ENCODE measurements at places on chromosomes 1 and 21.

GRCh38 chr1:234963904-234964702, 164.5 kb downstream of the TOMM20 start:
- no peak for DNase-seq

GRCh38 chr1:77605246-77606026, 77.0 kb downstream of the ZZZ3 start:
- DNase-seq: no peak

GRCh38 chr1:230345139-230345885, 80.8 kb downstream of the PGBD5 start:
- DNase-seq: no peak

- DNase-seq: no peak
Measured at GRCh38 chr1:43981636-43982035, 2.6 kb downstream of the B4GALT2 start.

DNA sequence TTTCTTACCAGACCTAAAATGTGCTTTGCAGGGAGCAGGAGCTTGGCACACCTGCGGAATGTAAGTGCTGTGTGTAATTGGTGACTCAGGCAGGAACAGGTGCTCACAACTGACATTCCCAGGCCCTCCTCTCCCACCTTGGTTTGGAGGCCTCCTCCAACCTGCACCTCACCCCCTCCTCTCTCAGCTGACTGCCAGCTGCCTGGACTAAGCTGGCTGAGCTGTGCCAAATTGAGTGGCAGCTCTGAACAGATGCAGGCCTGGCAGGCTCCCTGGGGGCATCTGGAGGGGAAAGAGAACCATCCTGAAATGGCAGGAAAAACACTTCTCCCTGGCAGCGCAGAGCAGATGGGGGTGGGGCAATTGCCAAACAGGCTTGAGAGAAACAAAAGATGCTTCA, 91.7 kb upstream of the PGBD5 start:
- DNase-seq: no peak

- DNase-seq: no peak
Measured at GRCh38 chr1:182713492-182713891, 29.1 kb upstream of the RGS8 start.

- DNase-seq: no peak
Measured at GRCh38 chr1:33225586-33225985, 30.7 kb upstream of the ZNF362 start.

DNA sequence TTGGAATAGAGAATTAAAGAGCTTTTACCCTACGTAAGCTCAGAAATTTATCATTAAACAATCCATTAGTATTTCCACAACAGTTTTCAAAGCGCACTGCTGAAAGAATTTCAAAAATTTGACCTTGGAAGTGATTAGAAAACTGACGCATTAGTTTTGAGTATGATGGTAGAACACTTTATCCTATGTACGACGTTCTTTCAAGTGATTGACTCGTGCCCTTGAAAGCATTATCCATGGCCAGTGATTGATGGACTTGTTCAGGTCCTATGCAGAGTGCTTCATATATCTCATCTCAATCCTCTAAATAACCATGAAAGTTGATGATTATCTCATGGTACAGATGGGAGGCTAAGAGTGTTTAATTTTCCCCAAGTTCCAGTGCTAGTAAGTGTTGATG, 697.2 kb downstream of the USP25 start:
- no peak for DNase-seq

- no peak for DNase-seq
Measured at GRCh38 chr1:42533101-42533863, 70.2 kb downstream of the CCDC30 start.

DNA sequence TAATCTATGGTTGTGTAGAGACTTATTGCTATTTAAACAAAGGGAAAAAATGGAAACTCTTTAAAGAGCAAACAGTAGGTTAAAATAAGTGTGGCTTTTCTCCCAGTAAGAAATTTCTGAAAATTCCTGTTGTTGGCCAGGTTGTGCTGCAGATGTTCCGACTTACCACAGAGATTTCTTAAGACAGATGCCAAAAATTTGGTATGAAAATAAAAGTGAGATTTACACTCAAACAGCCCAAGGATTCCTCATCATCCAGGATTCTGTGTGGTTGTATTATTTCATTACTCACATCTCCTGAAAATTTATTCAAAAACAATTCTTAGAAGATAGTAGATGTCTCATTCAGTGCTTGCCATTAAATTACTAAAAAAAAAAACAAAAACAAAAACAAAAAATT, 296.7 kb upstream of the PTBP2 start:
- DNase-seq: no peak

GRCh38 chr1:22428672-22429071, 23.0 kb upstream of the ZBTB40 start:
- DNase-seq: no peak

GRCh38 chr1:38746941-38747600, 112.5 kb downstream of the RRAGC start:
- no peak for DNase-seq

DNA sequence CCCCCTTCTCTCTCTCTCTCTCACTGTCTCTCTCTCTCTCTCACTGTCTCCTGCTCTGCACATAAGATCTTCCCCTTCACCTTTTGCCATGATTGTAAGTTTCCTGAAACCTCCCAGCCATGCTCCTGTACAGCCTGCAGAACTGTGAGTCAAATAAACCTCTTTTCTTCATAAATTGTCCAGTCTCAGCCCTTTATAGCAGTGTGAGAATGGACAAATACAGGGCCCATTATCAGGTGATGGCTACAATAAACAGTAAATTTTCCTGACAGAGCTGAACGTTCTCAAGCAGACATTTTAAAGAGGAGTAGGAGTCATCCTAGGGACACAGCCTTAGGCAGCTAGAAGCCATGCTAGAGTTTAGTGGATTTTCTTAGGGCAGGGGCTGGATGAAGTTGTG, 1679.7 kb upstream of the B3GALT2 start:
- no peak for DNase-seq

DNA sequence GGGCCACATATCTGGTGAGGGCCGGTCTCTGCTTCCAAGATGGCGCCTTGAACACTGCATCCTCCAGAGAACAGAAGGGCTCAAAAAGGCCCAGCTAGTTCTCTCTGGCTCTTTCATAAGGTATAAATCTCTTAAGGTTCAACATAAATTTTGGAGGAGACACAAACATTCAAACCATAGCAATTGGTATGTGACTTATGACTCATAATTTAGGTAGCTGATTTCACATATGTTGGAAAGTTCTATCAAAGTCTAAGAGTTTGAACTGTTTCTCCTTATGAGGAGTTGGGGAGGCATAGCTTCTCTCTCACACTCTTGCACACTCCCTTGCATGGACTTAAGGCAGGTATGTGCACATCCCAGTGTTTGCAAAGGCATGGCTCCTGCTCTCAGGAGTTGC, 5.1 kb upstream of the FYB2 start:
- DNase-seq: no peak

GRCh38 chr21:42056996-42057689, 14.0 kb upstream of the UMODL1 start:
- DNase-seq: no peak

GRCh38 chr1:5662086-5662743, 330.0 kb downstream of the NPHP4 start:
- no peak for DNase-seq

- no peak for DNase-seq
Measured at GRCh38 chr1:58816747-58817221, 32.9 kb upstream of the JUN start.

DNA sequence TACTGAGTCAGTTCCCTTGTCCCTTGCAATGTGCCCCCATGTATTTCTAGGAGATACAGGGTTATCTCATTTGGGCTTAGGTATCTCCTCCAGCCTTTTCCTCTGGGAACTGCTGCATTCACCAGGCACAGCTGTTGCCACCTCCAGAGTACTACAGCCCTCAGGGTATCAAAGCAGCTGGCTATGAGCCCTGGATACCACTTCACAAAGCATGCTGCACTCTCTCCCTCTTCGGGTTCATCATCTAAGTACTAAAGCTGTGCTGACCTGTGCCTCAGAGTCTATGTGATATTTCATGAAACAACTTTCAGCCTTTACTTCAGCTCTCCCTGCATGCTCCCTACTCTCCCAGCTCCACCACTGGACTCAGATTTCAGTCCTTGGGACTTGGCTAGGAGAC, 62.3 kb downstream of the CCDC185 start:
- DNase-seq: no peak

GRCh38 chr21:42213082-42213774, 5.7 kb upstream of the ABCG1 start:
- no peak for DNase-seq

DNA sequence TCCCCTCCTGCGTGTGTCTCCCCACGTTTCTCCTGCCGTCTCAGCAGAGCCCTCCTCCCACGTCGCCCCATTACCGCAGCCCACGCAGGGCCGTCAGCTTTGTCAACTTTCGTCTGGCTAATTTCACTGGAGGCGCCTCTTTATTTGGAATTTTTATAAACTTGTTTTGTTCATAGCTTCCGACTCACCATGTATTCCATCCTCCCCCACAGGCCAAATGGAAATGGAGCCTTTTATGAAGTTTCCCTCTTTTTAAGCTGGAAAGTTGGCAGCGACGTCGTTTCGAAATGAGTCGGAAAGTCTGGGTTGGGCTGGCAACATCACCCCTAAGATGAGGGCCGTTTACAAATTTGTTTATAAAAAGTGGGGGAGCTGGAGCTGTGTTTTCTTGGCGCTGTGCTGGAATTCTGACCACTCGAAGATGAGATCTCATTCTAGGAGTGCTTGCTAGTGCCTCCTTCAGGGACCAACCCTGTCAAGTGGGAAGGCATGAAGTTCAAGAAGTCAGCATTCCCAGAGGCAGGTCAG, 23.7 kb upstream of the SLC45A1 start:
- DNase-seq: no peak

- DNase-seq: no peak
Measured at GRCh38 chr1:30044656-30045144, 678.7 kb downstream of the MATN1 start.

DNA sequence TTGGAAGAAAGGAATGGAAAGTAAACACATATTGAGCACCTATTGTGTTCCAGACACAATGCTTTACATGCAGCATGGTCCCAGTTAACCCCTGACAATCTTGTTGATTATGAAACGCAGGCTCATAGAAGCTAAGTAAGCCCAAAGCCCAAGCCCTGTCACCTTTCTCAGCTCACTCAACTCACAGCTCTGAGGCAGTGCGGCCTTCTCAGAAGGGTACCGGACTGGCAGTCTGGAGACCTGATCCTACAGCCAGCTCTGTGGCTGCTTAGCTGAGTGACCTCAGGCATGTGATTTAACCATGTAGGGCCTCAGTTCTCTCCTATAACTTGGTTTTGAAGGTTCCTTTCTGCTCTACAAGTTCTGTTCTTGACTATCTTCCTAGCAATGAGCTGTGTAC, 464 bp upstream of the RNASEL start:
- DNase-seq: no peak

GRCh38 chr1:191729742-191730141, 428.5 kb upstream of the RGS18 start:
- no peak for DNase-seq

DNA sequence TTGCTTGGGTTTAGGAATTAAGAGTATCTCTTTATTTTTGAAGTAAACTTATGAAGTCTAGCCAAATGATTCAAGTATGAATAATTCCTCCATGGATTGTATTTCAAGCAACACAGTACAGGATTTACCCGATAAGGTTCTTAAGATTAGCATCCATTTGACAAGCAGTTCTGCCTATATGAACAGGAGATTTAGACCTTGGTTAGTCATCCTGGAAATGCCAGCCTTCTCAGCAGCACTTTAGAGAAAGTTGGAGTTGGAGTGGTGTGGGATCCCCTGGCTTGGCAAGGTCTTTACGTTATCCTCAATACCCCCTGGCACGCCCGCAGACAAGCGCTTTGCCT, 1.6 kb downstream of the BCAR3 start:
- no peak for DNase-seq

DNA sequence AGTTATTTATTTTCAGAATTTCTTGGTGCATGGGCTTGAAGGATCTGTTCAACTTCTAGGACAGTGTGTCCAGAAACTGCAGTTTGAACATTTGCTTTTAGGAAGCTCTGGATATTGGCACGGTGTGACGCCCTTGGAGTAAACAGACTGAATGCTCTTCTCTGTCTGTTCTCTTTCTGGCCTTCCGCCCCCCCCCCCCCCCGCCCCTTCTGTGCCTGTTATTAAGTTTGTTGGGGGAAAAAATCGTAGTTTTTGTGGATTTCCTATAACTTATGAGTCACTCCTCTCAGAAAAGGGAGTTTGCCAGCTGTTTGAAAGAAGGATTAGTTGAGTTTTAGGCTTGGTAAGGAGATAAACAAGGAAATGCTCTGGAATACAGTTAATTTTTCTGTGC, 1.2 kb downstream of the KCTD3 start:
- DNase-seq: no peak

GRCh38 chr1:37831109-37831508, 23.1 kb upstream of the YRDC start:
- no peak for DNase-seq

All from T-helper 22 cell (primary cell).